ENCODE measurements at places on chromosomes 12 and 14. TPM values are rescaled to one million over a fixed set of nuclear protein-coding genes. Genes with fewer than 3 reads are reported as not detected.

Gene VWF
- 117 TPM for polyA plus RNA-seq

Gene TRHDE
- polyA plus RNA-seq = 1.2 TPM

Gene PLEK2
- polyA plus RNA-seq = 3.8 TPM

Gene KRT80
- 0.90 TPM for polyA plus RNA-seq

DNA sequence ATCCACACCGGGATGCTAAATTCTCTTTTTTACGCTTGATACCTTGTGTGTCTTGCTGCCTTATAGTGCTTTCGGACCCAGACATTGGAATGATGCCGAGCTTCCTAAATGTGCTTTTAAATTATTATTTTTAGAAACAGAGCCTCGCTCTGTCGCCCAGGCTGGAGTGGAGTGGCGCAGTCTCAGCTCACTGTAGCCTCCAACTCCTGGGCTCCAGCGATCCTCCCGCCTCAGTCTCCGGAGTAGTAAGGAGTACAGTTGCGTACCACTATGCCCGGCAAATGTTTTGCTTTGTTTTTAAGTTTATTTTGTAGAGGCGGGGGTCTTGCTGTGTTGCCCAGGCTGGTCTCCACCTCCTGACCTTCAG is 489 bp upstream of the EML5 start:
- DNase-seq = no peak

DNA sequence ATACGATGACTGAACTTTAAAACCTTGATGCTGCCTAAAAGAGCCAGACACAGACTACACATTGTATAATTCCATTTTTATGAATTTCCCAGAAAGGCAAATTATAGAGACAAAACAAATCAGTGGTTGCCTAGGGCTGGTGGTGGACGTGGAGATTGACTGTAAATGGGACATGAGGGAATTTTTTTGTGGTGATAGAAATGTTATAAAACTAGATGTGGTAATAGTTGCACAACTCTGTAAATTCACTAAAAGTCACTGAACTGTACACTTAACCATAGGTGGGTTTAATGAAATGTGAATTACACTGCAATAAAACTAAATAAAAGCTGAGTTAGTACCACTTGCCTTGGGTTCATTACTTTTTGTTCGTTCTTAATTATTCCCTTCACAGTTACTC is 72.1 kb downstream of the PLEKHA5 start:
- no peak for DNase-seq

DNA sequence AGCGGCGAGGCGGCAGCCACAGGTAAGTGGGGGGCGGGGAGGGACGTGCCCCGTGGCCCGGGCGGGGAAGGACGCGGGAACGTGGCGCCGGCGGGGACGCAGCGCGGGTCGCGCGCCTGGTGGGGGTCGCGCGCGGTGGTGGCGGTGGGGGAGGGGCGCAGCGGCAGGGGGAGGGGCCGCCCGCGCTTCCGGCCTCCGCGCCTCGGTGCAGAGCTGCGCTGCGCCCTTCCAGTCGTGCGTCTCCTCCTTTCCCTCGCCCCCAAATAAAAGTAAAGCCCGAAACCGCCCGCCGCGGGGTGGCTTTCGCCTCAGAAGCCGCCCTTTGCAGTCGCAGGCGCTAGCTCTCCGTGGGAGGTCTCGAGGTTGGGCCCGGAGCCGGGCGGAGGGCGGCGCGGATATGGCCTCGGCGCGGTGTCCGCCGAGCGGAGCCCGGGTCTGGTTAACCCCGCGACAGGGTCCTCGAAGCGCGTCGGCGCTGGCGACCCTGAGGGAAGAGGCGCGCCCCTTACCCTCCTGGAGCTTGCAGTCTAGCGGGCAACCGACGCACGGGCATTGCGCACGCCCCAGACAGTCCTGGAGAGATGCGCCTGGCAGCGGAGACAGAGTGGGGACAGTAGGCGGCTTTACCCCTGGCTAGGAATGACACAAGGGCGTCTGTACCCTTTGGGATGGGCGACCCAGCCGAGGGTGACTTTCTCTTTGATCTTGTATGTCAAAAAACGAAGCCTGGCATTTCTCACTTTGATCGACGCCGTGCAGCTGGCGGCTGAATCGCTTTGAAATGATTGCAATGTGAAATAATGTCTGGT is 589 bp downstream of the ATF1 start:
- peak; percentile 51 for DNase-seq

DNA sequence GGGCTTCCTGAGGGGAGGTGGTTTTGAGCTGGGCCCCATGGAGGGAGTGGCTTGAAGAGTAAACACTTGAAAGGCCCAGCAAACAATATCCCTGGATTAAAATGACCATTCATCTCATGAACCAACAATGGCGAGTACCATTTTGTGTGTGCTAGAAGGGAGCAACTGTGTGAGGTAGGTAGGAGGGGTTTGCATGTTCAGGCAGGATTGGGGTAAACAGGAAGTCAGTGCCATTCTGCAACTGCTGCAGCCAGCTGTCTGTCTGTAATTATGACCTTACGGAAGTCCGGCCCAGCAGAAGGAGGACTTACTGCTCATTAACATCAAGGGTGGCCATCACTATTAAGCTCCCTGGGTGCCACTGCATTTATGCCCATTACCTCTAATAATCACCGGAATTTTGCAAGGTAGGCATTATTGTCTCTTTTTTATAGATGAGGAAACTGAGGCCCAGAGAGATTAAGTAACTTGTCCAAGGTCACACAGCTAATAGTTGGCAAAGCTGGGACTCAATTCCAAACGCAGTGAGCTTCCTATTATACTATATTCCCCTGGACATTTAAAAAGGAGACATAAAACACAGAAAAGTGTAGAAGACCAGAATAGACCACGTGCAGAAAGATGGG is 16.6 kb upstream of the IFI27L2 start:
- no peak for DNase-seq

DNA sequence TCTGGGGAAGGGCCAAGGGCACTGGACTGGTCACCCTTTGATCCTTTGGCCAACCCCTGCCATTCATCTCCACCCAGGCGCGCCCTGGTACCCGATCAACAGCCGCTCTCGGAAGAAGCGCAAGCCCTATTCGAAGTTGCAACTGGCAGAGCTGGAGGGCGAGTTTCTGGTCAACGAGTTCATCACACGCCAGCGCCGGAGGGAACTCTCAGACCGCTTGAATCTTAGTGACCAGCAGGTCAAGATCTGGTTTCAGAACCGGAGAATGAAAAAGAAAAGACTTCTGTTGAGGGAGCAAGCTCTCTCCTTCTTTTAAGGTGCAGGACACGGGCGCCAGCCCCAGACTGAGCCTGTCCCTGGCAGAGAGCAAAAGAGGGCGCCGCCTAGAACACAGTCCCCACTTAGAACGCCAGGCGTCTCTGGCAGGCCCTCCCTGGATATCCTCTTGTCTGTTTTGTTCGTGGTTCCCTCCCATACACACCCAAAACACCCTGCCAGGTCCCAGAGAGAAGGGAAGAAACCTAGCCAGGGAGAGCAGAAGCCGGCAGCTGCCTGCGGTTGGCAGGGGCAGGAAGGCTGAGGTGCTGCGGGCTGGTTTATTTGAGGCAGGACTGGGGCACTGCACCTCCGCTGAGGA is 1.7 kb downstream of the HOXC12 start:
- DNase-seq = no peak

DNA sequence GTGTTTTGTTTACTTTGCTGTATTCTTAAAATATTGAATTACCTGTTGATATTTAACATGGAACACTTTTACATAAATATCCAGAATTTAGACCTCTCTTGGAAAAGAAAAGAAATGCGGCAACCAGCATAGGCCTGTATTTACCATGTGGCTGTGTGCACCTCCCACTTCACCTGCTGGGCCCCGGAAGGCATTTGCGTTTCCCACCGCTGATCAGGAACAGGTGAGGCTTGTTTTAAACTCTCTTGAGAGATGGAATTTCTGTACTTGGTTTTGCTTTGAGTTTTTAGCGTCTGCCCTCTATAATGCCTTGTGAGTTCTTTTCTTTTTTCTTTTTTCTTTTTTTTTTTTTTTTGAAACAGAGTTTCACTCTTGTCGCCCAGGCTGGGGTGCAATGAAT is 124.2 kb downstream of the GLT1D1 start:
- no peak for DNase-seq

DNA sequence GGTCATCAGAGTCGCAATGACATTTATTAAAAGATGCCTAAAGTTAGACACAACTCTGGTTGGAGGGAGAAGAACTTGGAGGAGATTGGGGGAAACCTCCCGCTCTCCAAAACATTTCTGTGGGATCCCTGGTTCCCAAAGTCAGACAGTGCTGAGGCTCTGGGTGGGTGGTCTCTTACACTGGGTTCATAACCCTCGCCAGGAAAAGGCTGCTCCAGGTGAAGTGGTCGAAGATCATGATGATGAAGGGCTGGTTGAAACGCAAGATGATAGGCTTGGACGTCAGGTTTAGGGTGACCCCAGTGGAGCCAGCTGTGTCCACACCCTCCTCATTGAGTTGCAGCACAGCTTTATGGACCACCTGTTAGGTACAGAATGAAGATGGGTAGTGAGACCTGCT is 11.2 kb upstream of the SERPINA10 start:
- no peak for DNase-seq

All from right lung (tissue), 10 donors.